ENCODE measurements at places on chromosomes 11 and 22.

- peak; percentile 17 for DNase-seq
Observed at GRCh38 chr11:40716344-40717130, 742.9 kb downstream of the LRRC4C start.

DNA sequence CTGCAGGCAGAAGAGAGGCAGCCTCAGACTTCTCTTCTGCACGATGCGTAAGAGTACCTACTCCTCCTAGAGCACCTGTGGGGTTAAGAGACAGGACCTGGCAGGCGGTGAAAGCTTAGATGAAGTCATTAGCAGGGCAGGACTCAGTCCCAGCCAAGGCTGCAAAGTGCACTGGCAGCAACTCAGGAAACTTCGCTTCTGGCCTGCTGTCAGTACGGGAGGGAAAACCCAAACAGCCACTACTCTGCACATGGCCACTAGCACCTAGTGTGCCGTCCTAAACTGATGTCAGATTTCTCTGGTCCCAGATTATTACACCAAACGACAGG is 8.8 kb upstream of the KLHL35 start:
- DNase-seq = no peak

DNA sequence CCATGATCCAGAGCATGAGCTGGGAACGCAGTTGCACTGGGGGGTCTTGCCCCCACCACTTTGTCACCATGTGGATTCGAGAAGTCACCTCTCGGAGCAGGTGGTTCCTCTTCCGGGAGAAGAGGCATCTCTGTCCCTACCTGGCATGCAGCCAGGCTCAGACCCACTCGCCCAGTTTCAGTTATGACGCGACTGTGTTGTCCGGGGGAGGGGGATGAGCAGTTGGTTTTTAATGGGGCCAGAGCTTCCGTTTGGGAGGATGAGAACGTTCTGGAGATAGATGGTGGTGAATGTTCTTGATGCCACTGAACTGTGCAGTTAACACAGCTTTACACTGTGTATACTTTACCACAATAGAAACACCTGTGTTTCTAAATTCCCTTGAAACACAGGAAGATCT is 41.5 kb downstream of the DHCR7 start:
- DNase-seq = no peak

- DNase-seq = no peak
Observed at GRCh38 chr22:49783036-49783746, 44.5 kb downstream of the BRD1 start.

DNA sequence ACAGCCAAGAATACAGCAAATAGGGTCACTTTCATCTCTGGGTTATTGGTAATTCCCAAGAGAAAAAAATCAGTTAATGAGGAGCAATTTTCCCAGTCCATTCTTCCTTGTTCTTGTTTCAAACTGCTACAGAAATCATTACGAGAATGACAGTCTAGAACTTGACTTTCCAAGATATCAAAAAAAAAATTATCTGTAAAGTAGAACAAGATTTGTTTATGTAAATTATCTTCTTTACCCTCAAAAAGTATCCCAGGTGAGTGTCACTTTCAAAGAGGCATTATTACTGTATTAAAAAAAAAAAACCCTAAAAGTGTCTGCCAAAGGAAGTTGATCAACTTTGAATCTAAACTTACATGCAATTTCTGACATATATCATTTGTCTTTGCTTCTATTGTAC is at the start of gene OR5W2:
Gene OR5W2 (minus strand): TSS at position 101 of the 400 bp plus-strand sequence. CDS start 0 bp downstream, at position 101.
- DNase-seq = no peak

- no peak for DNase-seq
Observed at GRCh38 chr11:14687943-14688627, 44.5 kb downstream of the PDE3B start.

DNA sequence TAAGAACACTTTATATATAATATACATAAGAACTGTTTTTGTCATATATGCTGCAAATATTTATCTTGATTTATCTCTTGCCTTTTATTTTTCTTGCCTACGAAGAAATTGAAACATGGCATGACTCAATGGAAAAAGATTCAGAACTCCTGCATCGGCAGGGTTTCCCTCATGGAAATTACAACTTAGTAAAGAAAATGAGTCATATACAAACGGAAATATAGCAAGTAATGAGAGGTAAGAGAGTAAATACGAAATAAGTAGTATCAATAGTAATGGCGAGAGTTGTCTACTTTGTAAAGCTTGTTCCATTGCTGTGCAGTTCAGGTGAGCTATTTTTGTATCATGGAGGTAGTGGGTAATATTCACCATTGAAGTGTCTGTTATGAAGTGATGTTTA is 350.4 kb downstream of the DDX10 start:
- DNase-seq = no peak

GRCh38 chr11:69416762-69417698 is 64.4 kb upstream of the LINC01488 start:
- peak; percentile 22 for DNase-seq

GRCh38 chr22:39907605-39908097 is 6.8 kb downstream of the GRAP2 start:
- DNase-seq = no peak

- DNase-seq = no peak
Observed at GRCh38 chr11:119659971-119660723, 68.9 kb downstream of the NECTIN1 start.

DNA sequence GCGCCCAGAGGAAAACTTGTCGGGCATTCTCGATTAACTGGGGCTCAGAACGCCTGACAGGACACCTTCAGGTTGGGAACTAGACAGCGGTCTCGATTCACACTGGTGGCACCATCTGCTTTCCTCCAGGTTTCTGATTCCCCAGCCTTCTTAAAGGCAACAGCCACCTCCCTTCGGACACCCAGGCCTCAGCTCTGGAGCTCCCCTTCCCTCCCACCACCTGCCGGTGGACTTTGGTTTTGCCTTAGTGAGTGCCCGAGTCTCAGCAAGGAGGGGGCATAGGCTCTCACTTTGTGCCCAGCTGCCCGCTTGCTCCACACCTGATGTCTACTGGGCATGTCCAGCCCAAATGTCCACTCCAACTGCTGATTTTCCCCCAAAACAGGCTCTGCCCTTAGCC is 110.4 kb upstream of the PARVA start:
- DNase-seq = no peak

GRCh38 chr22:46742576-46743221 is 4.6 kb upstream of the CERK start:
- DNase-seq = no peak

DNA sequence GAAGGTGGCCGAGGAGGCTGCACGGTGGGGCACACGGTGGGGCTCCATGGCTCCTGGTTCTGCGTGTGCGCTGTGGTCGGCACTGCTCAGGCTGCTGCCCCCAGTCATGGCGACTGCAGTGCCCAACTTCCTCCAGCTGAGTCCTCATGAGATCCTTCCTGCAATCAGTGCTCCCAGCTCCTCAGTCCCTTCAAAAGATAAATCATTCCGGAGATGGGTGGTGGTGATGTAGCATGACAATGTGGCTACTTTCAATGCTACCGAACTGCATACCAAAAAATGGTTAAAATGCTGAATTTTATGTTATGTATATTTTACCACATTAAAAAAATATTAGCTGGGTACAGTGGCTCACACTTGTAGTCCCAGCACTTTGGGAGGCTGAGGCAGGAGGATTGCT is 14.1 kb upstream of the VPREB1 start:
- DNase-seq = no peak

DNA sequence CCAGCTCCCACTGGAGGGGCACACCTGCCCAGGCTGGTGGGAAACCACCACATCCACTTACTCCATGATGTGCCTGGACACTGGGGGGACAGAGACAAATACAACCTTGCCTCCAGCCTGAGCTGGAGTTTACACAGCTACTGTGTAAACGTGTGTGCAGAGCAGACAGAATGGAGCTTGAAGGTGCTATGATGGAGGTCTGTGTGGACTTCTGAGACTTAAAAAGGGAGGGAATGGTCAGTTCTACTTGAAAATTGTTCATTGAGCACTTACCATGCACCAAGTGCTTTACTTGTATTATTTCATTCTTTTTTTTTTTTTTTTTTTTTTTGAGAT is 11.2 kb downstream of the CDCA5 start:
- no peak for DNase-seq

DNA sequence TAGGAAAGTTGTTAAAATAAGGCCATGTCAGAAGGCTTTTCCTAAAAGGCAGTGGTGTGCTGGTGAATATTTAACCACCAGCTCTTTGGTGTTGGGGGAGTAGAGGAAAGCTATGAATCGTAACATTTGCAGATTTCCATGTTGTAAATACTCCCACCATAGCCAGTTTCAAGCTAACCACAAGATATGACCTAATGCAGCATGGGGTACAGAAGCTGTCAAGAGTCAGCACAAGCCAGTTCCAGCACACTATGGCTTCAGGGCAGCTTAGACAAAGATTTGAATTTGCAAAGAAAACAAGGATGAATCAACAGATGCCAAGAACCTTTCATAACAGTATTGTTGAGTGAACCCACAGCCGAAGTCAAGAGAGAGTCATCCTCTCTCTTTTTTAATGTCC is 40.0 kb downstream of the COMMD9 start:
- DNase-seq = no peak

DNA sequence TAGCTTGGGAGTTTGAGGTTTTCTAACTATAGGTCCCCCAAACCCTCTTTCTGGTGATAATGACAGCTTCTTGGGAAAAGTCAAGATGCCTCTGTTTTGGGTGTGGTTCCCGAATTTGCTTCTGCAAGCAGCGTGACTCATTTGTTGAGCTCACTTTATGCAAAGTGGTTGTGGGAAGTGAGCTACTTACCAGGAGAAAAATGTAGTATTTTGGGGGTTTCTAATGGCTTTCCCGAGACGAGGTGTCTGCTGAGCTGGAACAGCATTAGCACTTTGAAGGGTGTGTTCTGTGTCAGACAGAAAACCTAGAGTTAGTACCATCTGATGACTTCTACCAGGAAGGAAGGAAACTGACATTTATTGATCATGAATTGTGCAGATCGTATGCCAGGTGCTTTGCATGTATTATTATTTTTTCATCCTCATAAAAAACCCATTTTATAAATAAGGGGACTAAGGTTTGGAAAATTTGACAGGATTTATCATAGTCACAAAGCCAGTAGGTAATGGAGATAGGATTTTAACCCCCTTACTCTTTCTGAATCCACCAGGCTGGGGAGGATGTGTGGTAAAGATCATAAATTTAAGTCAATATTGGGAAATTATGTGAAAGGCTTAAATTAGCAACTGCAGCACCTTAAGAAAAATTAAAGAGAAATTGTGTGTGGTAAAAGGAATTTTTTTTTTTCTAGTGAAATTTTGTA is 108.8 kb upstream of the CD44 start:
- DNase-seq = no peak

GRCh38 chr11:114774599-114775361 is 96.5 kb downstream of the NXPE2 start:
- no peak for DNase-seq

GRCh38 chr11:86186386-86186785 is 58.2 kb upstream of the EED start:
- no peak for DNase-seq

GRCh38 chr11:69427337-69427736 is 54.1 kb upstream of the LINC01488 start:
- DNase-seq = no peak

- no peak for DNase-seq
Observed at GRCh38 chr11:125382314-125382791, 113.7 kb downstream of the FEZ1 start.

DNA sequence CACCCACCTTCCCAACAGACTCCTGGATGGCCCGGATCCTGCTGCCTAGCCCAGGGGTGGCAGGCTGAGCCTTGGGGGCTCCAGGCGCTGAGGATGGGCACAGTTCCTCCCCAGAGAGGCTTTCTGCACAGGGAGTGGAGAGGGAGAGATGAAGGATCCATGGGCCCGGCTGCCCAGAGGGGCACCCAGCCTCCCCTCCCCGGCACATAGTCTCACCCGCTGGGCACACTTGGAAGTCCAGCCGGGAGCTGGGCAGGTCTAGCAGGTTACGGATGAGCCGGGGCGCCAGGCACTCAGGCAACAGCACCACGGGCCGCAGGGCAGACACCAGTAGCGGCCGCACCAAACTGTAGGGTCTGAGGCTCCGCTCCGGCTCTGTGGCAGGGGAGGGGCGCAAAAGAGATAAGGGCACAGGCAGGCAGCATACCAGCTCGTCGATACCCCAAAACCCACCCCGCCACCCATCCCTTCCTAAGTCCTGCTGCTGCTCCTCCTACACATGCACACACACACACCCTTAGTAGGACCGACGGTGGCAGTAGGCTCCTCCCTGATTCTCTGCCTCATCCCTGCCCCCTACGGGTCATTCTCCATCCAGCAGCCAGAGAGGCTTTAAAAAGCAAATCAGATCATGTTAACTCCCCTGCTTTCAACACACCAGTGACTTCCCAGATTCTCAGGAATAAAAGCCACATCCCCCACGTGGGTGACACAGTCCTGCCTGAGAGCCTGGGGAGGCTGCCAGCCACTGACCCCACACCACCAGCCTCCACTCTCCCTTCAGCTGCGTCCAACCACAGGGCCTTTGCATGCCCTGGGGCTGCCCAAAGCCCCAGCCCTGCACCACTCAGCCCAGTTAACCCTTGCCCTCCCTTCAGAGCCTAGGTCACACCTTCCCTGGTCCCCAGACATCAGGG is 6.5 kb upstream of the MFNG start:
- DNase-seq = no peak

DNA sequence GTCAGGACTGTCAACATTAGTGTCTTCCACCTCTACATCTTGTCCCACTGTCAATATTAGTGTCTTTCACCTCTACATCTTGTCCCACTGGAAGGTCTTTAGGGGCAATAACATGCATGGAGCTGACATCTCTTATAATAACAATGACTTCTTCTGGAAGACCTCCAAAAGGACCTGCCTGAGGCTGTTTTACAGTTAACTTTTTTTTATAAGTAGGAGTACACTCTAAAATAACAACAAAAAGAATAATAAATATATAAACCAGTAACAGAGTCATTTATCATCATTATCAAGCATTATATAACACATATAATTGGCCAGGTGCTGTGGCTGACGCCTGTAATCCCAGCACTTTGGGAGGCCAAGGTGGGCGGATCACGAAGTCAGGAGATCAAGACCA is 57.5 kb downstream of the PAK1 start:
- DNase-seq = no peak

- no peak for DNase-seq
Observed at GRCh38 chr11:83037877-83038276, 33.8 kb downstream of the RAB30 start.

DNA sequence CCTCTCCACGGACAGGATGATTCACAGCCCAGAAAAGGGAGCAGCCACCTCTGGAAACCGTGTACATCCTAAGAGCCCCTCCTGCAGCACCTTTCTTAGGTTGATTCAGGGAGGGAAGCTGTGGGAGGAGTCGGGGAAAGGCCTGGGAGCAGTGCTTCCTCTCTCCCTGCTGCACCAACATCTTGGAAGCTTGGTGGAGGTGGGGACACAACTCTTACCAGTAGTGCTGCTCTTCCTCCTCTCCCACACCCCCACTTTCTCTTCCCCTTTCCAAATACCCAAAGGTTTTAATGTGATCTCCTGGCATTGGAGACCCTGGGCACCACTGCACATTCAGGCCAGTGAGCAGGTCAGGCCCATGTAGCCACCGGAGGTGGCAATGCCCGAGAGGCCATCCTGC is 46.4 kb upstream of the HORMAD2 start:
- no peak for DNase-seq

- no peak for DNase-seq
Observed at GRCh38 chr11:86183694-86184093, 60.9 kb upstream of the EED start.

Data from forelimb muscle (tissue), 1 donor.